ENCODE measurements at places on chromosomes 2 and 18.

DNA sequence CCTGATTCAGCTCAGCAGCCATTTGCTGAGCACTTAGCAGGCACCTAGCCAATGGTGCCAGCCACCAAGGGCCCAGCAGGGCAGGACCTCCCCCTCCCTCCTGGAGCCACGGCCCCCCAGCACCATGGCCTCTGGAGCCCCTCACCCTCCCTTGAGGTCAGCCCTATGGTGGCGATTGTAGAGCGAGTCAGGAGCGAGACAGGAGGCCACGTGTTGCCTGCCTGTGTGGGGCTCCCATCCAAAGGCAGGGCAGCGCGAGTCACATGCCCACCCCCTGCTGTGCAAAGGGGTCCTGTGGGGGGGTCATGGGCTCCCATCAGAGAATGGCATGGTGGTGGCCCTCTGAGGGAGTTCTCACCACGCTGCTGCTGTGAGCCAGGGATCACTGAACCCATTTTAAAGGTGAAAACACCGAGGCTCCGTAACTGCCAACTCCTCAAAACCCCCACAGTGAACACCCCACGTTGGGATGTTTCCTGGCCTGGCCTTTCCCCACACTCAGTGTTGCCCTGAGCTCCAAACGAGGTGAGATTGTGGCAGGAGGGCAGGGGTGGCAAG is 35.6 kb downstream of the RAMP1 start:
- DNase-seq, result no peak

- no peak for DNase-seq
These were observed 100.7 kb upstream of the MCFD2 start for GRCh38 chr2:47016172-47016913.

DNA sequence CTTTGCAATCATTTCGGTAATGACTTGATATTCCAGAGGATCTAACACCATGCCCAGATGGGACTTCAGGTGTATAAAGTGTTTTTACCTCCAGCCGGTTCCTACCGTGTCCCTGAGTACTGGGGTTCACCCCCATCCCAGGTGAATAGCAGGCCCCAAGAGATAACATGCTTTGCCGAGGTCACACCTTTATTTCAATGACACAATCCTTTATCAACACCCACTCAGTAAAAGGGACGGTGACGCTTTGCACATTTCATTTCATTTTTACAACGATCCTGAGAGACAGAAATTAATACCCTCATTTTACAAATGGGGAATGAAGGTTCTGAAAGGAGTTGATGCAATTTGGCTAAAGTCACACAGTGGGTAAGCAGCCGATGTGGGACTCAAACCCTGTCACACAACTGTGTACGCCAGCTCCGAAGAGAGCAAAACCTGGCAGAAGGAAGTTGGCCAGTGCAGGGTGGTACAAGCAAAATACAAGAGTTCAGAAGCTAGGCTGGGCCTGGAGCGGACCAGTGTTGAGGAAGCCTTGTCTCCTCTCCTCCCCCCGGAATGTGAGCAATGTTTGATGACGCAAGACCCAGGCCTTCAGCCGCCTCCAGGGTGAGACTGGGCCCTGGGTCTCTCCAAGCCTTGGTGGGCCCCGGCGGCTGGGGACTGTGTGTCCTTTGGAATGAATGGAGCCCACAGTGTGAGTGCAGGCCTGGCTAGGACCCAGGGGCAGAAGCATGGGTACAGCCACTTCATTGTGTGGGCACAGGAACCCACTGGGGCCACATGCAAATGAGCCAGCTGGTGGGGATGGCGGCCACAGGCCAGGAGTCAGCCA is 139.6 kb upstream of the MYCN start:
- no peak for DNase-seq

DNA sequence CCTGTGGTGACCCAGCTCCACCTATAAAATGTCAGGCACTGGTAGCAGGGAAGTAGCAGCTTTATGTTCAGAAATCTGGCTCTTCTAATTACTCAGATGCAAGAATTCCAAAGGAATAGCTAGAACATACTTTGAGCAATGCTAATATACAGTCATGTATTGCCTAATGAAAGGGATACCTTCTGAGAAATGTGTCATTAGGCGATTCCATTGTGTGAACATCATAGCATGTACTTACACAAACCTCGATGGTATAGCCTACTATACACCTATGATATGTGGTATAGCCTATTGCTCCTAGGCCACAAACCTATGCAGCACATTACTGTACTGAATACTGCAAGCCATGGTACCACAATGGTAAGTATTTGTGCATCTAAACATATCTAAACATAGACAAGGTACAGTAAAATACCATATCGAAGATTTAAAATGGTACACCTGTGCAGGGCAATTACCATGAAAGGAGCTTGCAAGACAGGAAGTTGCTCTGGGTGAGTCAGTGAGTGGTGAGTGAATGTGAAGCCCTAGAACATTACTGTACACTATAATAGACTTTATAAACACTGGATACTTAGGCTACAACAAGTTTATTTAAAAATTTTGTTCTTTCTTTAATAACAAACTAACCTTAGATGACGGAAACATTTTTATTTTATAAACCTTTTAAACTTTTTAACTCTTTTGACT is 50.3 kb upstream of the ETAA1 start:
- DNase-seq, result no peak

- no peak for DNase-seq
These were observed 2.4 kb downstream of the DGKD start for GRCh38 chr2:233356546-233357308.

GRCh38 chr2:179936141-179936540 is 71.0 kb downstream of the CWC22 start:
- DNase-seq, result no peak

DNA sequence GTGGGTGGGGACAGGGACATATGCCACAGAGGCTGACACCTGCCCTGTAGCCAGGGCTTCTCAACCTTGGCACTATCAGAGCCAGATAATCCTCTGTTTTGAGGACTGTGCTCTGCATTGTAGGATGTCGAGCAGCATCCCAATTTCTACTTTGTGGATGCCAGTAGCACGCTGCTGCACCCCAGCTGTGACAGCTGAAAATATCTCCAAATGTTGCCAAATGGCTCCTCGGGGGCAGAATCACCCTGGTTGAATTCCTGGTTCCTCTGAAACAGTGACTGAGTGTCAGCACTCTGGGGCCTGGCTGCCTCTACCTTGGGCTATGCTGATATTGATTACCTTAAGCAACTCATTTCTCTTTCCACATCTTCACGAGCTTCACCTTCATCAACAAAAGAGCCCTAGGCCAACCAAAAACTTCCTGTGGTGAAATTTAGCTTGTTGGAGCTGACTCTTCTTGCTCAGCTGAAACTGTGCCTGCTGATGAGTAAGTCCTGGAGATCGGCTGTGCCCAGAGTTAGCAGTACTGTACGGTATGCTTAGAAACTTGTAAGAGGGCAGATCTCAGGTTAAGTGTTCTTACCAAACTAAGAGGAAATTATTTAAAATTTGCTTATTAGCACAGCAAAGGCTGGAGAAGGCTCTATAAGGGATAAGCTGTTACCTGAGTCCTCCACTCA is 138.1 kb downstream of the SEPTIN10 start:
- DNase-seq, result no peak

- no peak for DNase-seq
These were observed 65.2 kb downstream of the CCDC195 start for GRCh38 chr2:224650815-224651439.

DNA sequence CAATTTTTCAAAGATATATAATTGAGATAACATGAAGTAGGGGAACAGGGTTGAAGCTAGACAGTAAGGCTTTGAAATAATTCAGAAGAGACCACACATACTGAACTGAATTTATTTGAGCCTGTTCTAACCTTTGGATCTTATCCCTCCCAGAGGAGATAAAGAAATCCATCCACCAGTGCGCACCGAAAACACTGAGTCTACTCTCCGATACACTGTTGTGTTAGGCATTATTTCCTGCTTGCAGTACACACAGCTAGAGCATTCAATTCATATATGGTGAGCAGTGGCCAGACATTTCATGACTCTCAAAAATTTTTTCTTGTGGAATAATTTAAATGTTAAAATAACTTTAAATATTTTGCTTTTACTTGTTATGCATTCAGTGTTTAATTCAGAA is 342.7 kb downstream of the GPD2 start:
- no peak for DNase-seq

- DNase-seq, result no peak
These were observed 160.1 kb upstream of the LRP1B start for GRCh38 chr2:142290931-142291330.

GRCh38 chr2:17517481-17518211 is 594 bp downstream of the RAD51AP2 start:
- DNase-seq, result no peak

- no peak for DNase-seq
These were observed 258.0 kb upstream of the SIX2 start for GRCh38 chr2:45267062-45267792.

- no peak for DNase-seq
These were observed 67.6 kb downstream of the KIAA2012 start for GRCh38 chr2:202140522-202141252.

- DNase-seq, result no peak
These were observed 57.0 kb downstream of the MSTN start for GRCh38 chr2:190005513-190005912.

DNA sequence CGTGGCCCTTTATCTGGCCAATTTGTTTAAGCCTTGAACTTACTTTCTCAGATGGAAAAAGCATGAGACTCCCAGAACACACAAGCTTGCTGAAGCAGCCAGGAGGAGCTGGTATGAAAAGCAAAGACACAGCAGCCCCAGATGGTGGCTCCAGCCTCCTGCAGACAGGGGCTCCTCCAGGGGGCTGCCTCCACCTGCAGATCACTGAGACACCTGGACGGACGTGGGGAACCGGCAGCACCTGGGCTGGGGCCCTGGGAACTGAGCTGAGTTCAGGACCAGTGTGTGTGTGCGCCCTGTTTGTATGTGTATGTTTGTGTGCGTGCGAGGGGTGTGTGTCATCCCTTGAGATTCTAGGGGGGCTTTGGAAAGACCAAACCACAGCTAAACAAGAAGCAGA is 8.6 kb downstream of the CYS1 start:
- DNase-seq, result no peak

- DNase-seq, result no peak
These were observed 83.6 kb downstream of the HS1BP3 start for GRCh38 chr2:20567159-20567925.

DNA sequence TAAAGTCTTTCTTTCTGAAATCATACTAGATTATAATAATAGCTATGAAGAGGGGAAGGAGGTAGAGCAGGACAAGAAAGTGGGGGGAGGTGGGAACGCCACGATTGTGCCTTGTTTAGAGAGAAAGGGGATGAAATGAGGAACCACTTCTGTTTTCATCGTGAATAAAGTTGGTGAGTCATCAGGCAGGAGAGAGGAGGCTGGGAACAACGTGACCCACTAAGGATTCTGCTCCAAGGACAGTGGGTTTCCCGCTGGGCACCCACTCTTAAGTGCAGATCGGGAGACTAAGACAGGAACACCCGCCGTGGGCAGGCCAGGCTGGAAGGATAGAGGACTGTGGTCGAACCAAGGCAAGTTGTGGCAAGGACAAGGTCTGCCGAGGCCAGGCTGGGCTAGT is 158.2 kb downstream of the L3MBTL4 start:
- no peak for DNase-seq

DNA sequence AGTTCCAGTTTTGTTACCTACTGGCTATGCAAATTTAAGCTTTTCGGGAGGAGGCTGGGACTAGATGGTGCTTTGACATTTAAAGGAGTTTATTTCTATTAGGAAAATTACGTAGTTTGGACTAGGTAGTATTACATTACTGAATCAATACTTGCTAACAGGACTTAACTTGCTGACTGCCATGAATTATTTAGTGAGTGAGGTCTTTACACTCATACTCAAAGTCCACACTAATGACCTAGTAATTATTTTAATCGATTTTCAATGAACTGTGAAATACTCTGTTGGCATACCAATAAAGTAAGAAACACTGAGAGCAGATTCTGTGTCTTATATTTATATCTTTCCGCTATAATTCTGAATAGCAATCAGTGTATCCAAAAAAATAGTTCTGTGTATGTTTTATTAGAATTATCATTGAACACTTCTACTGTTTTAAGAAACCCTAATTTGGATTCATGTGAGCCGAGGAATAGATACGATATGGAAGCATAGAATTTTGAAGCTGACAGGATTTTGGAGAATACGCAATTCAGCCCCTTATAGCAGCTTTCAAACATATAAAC is 55.0 kb downstream of the CHST9 start:
- no peak for DNase-seq

- DNase-seq, result no peak
These were observed 1.1 kb upstream of the DYM start for GRCh38 chr18:49461602-49461977.

DNA sequence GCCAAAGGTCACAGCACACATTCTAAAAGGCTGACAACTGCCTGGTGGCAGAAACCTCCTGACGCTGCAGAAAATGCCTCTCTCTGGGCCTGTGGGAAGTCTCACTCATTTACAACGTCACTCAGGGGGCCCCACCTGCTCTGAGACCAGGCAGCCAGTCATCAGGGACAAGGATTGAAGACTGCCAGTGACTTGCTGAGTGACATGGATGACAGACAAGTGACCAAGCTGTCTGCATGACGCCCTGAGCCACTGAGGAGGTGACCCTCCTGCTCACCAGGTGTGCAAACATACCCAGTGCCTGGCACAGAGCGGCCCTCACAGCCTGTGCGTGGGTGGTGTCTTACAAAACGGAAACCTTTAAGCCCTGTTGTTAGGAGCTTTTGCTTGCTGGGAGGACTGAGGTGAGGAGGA is 392.4 kb downstream of the TNS1 start:
- DNase-seq, result peak; percentile 28

- DNase-seq, result no peak
These were observed 122.6 kb downstream of the CTIF start for GRCh38 chr18:48661421-48661820.

DNA sequence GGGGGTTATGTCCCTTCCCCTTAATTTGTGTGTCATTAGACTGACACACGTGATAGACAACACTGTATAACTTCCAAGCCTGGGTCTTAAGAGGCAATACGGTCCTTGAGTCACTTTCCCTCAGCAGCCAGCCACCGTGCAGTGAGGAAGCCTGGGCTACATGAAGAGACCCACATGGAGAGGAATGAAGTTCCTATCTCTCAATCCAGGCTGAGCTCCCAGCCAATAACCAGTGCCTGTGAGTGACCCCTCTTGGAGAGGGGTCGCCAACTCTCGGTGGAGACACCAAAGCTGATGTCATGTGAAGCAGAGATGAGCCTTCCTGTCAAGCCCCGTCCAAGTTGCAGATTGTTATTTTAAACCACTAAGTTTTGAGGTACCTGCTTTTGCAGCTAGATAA is 5.7 kb upstream of the WDSUB1 start:
- no peak for DNase-seq

DNA sequence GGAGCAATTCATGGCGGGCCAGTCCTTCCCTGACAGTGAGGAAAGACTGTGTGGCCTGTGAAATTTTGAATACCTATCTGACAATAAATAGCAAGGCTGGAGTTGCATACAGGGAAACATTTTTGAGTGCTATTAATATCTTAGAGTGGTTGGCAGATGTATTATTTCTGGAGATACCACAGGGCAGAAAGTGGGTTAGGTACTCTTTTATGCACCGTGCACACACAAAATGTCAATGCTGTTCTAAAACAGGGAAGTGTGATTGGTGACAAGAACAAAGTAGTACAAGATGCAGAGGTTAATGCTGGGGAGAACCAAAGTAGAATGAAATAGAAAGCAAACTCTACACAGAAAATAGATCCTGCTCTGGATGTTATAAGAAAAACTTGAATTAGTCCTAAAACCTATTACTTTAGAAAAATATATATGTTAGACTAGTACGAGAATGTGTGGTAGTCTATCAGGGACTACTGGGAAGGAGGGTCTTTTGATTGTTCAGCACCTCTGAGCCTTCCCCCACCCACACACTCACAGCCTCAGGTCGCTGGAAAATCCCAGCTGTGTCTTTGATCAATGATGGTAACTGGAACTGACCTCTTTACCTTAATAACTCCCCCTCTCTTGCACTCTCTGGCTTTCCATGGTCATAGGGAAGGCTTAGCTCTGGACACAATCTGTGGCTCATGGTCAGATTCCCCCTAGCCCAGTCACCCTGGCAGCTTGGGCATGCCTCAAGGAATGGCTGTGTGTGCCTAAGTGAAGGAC is 58.2 kb downstream of the SERPINB8 start:
- no peak for DNase-seq
